Fibroblast of skin of left biceps (primary cell): ENCODE measurements at places on chromosomes 5 and 9.

DNA sequence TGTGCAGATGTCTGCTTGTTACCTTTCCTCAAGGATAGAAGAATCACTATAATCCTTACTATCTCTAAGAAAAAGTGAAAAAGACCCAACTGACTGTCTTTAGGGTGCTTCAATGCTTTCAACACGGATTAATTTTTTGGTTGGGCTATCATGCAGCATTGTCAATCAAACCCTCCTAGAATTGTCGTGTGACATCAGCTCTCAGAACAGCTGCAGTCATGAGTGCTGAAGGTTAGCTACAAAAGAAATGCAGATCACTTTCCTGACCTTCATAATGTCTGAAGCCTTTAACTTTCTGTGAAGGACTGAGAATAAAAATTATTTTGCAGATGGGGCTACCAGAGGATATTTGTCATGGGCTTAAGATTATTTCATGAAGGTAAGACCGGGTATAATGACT lies 107.9 kb upstream of the EFNA5 start:
- no peak for DNase-seq

- no peak for DNase-seq
Measured at GRCh38 chr5:145345511-145346287, 489.4 kb downstream of the PRELID2 start.

GRCh38 chr9:104875320-104875719 lies 52.6 kb downstream of the ABCA1 start:
- no peak for DNase-seq

- DNase-seq, result no peak
Measured at GRCh38 chr5:81314581-81314980, 13.2 kb downstream of the ZCCHC9 start.

DNA sequence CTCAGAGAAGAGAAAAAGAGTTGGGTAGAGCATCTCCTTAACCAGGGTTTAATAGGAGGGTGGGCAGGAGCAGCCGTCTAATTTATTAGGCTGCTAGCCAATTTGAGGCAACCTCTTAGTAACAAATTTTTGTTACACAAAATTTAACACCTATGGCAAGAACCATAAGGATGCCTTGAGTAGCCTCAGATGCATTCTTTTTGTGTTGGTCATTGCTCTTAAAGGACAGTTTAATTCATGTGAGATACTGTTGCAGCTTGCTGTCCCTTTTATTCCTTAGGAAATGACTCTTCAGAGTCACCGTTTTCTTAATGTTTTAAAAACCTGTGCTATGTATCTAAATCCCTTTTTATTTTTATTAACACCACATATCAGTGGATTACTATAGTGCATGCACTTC lies 255.1 kb downstream of the MAST4 start:
- no peak for DNase-seq

GRCh38 chr5:171162596-171162995 lies 146.5 kb upstream of the TLX3 start:
- no peak for DNase-seq

DNA sequence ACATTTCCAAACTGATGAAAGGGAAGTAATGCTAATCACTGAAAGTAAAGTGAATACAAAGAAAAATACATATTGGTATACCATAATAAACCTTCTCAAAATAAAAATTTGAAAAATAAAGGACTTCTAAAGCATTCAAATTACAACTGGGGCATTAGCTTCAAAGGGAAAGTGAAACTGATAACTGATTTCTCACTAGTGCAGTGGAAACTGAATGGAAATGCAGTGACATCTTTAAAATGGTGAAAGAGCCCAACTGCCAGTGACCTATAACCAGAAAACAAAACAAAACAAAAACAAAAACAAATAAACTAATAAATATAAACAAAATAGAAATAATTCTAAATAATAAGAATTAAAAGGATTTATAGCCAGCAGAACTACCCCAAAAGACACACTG lies 297.5 kb upstream of the GRIN3A start:
- no peak for DNase-seq

- DNase-seq, result peak; percentile 57
Measured at GRCh38 chr5:130541617-130542221, 623.3 kb downstream of the HINT1 start.

- DNase-seq, result no peak
Measured at GRCh38 chr5:57887851-57888621, 405.4 kb upstream of the ACTBL2 start.

GRCh38 chr9:82206490-82206889 lies 217.9 kb downstream of the SPATA31D1 start:
- no peak for DNase-seq

- DNase-seq, result no peak
Measured at GRCh38 chr9:86801246-86801645, 146.1 kb downstream of the GAS1 start.

GRCh38 chr9:95047452-95048224 lies 269.9 kb downstream of the FANCC start:
- DNase-seq, result no peak

DNA sequence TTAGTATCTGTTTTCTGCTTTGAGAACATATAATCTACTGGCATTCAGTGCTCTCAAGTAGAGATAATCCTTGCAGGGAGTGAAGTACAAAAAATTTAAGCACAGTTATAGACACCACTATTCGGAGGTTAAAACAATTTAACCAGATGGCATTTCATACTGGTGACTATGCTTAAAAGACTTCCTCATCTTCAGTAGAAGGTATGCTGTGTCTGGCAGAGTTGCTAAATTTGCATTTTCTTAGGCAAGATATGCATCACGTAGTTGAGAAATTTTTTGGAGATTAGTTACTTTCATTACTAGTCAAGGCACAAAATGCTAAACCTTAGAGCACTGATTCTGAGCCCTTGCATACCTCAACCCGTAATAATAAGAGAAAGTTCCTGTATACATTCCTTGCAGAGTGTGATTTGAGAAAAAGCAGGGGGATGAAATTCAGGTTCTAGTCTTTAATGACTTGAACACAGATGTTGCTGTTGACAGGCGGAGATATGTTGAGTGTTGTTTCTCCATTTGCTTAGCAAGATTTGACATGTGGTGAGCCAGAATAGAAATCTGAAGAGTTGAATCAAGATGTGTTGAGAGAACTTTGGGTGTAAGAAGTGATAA lies 70.8 kb upstream of the STARD4 start:
- peak; percentile 93 for DNase-seq

- no peak for DNase-seq
Measured at GRCh38 chr9:127946728-127947127, 9.1 kb upstream of the DPM2 start.
